ENCODE measurements at places on chromosomes 2 and 18. TPM values are rescaled to one million over a fixed set of nuclear protein-coding genes. Genes with fewer than 3 reads are reported as not detected.

Gene NTSR2
- not detected for total RNA-seq

Gene RAPH1
- total RNA-seq: 58.9 TPM

GRCh38 chr18:69599377-69599776, 198.7 kb downstream of the DOK6 start:
- DNase-seq: no peak

GRCh38 chr2:102848366-102848839, 86.6 kb downstream of the TMEM182 start:
- DNase-seq: no peak

Gene IL37
- total RNA-seq: not detected

DNA sequence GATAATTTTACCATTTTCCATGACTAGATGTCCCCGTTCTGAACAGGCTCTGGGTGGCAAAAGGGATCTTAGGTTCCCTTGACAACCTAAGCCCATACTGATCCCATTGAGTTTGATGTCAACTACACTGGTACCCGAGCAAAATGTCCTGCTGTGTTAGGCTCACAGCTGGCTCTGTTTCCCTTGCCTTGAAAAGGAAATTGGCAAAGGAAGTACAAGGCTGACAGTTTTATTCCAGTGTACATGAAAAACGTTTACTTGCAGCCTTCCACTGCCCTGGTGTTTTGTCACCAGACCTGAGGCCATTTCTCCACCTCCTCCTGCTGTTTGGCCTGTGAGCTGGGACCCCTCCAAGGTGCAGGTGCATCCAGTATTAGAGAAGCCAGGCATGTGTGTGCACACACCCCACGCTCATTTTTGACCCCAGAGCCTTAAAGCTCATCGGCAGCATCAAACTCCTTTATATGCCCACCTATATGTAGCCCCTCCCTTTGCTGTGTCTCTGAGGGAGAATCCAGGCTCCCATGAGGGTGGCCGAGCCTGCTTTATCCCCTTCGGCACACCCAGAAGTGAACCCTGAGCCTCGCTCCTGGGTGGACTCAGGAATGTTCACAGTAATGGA, 171.3 kb downstream of the NDUFA10 start:
- no peak for DNase-seq

DNA sequence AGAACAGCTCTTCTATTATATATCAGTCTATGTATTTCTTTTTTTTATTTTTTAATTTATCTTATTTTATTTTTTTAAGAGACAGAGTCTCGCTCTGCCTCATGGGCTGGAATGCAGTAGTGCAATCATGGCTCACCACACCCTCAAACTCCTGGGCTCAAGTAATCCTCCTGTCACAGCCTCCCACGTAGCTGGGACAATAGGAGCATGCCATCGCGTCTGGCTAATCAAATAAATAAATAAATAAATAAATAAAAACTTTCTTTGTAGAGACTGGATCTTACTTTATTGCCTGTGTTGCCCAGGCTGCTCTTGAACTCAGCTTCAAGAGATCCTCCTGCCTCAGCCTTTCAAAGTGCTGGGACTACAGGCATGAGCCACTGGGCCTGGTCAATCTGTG, 117.0 kb downstream of the RBMS1 start:
- DNase-seq: no peak

Data from chondrocyte (in vitro differentiated cells).